ENCODE measurements at places on chromosomes 6 and 20.

DNA sequence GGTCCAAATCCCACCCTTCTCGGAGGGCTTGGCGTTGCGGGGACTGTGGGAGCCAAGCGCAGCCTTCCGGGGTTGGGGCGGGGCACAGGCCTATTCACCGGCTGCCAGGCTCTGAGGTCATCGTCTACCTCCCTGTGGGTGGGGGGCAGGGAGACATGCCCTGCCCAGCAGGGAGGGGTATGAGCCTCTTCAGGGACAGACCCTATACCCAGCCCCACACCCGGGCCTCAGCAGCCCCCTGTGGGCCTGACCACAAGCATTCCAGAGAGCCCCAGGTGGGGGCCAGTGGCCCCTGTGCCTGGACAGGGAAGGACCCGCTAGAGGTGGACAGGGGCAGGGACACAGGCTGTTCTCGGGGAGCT, 11.6 kb downstream of the LAMA5 start:
- no peak for DNase-seq

DNA sequence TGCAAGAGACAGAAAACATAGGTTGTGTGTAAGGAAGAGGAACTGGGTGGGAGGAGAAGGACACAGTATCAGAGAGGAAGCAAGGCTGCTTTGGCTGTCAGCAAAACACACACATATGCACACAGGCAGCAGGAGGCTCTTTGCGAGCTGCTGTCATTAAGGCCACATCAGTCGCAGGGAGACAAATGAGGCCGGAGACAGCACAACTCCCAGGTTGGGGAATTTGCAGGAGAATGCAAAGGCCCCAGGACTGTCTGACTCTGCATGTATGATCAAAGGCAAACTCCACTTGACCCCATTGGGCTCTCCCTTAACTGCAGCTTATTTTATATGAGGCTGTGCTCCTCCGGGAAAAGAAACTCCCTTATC, 35.3 kb downstream of the METTL24 start:
- no peak for DNase-seq

- DNase-seq = no peak
Observed at GRCh38 chr6:144912474-144912873, 627.3 kb downstream of the UTRN start.

DNA sequence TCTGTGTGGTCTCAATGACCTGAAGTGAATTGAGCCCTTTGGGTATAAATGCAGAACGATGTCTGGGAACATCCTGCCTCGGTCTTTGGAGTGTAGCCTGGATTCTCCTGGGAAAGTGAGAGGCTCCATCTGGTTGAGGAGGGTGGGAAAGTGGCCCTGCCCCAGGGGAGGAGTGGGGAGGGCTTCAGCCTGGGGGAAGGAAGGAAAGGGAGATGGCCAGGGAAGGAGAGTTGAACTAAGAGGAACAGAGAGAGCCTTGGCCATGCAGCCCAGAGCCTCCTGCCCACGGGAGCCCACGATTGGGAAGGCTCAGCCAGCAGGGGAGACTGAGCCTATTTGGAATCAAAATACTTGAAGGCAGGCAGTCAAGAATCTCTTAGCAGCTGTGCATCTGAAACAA, 2.3 kb upstream of the EPB41L1 start:
- no peak for DNase-seq

DNA sequence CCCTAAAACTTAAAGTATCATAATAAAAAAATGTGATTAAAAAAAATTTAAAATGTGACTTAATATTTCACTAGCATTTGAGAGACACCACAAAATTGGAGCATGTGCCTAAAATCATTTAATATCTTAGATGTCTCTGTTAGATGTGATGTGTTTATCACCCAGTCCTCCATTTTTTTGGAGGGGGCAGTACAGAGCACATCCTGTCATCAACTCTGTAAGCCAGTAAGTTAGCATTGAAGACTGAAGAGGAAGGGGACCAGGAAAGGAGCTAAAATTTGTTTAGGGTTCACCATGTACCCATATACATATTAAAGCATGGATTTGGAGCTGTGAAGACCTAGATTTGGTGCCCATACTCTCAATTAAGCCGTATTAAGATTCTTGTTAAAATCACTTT, 30.7 kb upstream of the ADIG start:
- DNase-seq = no peak

GRCh38 chr6:339480-339879, 47.2 kb downstream of the DUSP22 start:
- no peak for DNase-seq

DNA sequence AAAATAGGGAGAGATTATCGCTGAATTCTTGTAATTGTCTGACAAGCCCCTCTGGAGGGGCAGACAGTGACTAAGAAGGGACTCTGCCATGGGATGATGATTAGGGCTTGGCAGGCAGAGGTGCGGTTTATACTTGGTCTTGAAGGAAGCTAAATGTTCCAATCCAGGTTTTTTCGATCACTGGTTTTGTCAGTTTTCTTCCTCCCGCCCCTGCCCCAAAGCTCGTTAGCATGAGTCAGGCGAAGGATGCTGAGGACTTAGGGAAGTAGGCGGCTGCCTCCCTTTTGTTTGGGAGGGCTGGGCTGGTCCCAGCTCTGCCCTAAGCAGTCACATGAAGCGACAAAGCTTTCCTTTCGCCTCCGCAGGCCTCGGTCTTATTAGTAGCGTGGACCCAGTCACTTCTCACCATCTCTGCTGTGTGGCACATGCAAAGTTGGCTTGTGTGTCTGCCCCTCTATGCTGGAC, 314.2 kb downstream of the CDC5L start:
- no peak for DNase-seq

DNA sequence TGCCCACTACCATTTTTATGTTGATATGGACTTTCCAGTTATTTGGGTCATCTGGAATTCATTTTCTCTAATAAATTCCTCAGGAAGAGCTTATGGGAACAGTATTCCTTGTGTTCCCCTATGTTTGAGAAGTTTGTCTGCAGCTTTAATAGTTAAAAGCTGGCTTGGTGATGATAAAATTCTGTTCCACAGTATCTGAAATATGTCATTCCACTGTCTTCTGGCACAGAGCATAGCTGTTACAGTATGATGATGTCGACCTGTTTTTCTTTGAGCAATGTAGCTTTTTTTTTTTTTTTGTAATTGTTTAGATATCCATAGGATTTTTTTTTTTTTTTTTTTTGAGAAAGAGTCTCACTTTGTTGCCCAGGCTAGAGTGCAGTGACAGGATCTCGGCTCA, 43.2 kb downstream of the NCOA3 start:
- DNase-seq = no peak

DNA sequence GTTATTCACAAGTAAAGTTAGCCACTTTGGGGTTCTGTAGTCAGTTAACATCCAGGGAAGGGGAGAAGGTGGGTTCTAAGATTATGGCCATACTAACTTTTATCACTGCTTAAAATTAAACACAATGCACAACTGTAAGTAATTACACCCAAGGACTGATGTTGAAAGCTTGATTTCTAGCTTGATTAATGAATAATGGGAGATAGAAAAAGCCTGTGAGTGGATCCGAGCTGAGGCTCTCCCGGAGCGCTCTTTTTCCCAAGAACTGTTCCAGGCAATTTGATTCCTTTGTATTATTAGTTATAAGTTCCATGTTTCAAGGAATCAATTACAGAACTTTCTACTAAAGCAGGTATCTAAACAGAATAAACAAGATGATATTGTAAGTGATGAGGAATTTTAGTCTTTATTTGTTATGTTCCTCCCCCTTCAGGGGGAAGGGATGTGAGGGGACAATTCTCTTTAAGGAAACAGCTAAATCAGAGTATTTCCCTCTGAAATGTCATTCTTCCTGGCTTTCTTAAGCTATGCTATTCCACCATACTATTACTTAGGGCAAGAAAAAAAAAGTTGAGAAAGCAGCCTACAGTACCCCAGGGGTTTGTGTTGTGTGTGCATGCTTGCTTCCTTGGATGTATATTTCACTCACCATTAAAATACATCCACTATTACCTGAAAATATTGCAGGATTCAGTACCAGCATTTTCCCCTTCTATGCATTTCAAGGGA, 3.8 kb downstream of the TSHZ2 start:
- no peak for DNase-seq

DNA sequence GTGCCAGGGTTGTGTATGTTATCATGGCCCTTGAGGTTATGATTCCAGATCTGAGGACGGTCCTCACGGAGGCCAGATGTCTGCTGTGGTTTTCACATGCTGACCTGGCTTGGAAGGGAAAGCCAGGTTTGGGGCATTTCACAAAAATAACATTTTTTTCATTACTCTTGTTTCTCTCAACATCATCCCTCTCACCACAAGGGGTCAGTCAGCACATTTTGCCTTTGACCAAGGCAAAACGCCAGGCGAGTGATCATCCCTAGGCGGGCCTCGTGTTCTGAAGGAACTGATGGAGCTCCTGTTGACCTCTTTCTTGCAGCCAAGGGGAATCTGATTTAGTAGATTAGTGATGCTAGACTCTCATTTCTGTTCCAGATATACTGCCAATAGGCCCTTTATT, 133.5 kb downstream of the TBC1D7 start:
- DNase-seq = no peak

- no peak for DNase-seq
Observed at GRCh38 chr20:50230871-50231560, 40.4 kb downstream of the CEBPB start.

GRCh38 chr6:132820629-132821381, 6.4 kb downstream of the RPS12 start:
- DNase-seq = no peak

- no peak for DNase-seq
Observed at GRCh38 chr6:105759946-105760345, 326.2 kb upstream of the PRDM1 start.

- no peak for DNase-seq
Observed at GRCh38 chr20:18287546-18287914, 797 bp upstream of the ZNF133 start.

GRCh38 chr20:60192326-60192725, 234.1 kb downstream of the CDH26 start:
- DNase-seq = no peak

GRCh38 chr6:137702791-137703424, 164.2 kb upstream of the TNFAIP3 start:
- no peak for DNase-seq

GRCh38 chr6:100968949-100969348, 87.8 kb upstream of the ASCC3 start:
- DNase-seq = no peak

DNA sequence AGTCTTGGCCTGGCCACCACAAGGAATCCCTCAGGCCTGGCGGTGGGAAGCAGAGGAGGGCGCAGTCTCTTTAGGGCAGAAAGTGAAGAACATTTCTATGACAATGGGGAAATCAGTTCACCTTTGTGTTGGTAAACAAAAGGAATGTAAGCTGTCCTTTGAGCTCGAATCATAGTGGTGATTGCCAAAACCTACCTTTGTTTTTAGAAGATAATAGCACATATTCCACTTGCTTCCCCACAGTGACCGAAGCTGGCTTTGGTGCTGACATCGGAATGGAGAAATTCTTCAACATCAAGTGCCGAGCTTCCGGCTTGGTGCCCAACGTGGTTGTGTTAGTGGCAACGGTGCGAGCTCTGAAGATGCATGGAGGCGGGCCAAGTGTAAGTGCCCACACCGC, 144.1 kb downstream of the MTHFD1L start:
- DNase-seq = no peak

- peak; percentile 33 for DNase-seq
Observed at GRCh38 chr20:37564388-37565133, 36.9 kb upstream of the BLCAP start.

DNA sequence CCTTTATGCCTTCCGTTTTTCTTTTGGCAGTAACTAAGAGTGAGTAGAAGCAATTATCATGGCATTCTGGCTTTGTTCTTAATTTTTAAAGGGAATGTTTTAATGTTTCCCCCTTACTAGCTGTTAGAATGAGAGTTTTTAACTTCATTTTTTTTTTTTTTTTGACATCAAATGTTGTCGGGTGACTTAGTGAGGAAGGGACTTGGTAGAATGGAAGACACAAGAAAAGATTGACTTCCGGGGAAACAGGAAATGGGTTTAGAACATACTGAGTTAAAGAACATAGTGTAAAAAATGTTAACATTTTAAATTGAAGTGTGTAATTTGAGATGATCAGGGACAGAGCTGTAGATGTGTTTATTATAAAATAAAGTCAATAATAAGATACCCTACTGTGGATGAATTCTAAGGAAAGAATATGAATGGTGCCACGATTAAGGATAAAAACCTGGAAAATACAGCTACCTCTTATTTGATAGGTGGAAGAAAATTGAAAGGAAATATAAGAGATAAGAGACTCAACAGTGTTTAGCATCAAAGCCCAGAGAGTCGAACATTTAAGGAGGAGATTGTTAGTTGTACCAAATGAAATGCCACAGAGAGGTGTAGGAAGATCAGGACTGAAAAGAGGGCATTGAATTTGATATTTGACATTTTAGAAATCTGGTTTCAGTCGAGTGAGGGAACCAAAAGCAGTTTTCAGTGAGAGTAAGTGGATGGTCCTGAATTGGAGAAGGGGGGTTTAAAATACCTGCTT, 9.4 kb downstream of the HSF2 start:
- no peak for DNase-seq

GRCh38 chr6:143539734-143540133, 28.2 kb upstream of the FUCA2 start:
- DNase-seq = no peak

DNA sequence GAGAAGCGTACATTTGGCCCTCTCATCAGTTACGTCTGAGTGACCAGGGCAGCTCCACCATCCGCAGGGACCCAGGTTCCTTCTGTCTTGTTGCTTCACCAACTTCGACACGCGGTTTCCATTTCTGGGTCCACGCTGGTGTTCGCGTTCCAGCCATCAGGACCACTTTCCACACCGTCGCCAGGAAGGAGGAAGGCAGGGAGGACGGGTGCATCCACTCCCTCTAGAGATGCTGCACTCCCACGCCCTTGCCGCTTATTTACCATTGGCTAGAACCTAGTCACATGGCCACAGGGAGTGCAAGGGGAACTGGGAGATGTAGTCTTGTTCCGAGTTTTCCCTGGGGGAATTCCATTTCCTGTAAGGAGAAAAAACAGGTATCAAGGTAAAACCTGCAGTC, 33.2 kb upstream of the SNX9 start:
- peak; percentile 9 for DNase-seq

DNA sequence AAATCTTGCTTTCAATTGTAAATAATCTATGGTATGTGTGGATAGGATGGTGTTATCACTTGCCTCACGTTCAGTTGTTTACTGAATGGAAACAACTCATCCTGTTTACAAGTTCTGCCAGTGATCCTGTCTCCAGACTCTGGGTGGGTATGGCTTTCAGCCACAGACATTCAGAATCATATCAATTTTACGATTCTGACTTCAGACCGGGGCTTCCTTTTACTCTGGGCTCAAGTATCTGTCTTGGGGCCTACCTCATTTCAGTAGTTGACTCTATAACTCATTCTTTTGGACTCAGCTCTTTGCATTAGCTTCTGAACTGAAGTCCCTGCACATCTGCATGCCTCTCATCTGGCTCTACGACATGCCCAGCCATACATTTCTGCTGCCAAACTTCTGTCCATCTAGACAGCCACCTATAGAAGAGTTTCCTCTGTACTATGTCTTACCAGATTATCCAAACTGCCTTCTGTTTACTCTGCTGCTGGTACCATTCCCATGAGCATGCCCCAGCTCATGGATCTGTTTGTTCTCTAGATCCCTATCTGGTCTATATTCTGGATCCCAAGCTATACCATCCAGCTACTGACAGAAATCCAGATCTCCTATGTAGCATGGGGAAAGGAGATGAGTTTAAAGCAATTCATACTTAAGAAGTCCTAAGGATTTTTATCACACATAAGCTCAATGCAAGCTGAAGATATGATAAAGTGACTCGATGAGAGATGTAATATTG, 34.3 kb downstream of the FYN start:
- DNase-seq = no peak
